ENCODE measurements at places on chromosomes 5 and 9.
A peak's percentile ranks its signal among the peaks of the same experiment; 100 is the strongest.

GRCh38 chr9:91376239-91376638 lies 14.5 kb upstream of the AUH start:
- DNase-seq = no peak

DNA sequence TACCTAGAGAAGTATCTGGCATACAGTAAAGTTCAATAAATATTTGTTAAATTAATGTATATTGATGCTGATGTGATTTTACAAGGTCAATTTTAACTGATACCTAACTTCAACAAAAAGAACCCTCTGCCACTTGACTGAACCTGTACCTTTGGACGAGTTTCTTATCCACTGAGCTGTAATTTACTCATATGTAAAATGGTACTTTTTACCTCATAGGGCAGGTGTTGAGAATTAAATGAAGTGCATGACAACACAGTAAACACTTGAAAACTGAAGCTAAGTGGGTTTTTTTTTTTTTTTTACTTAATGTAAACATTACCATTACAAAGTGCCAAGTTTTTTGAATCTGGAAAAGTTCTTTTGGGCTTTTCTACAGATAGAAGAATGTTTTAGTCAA lies 15.4 kb downstream of the NIPSNAP3B start:
- DNase-seq = no peak

- DNase-seq = no peak
These were observed 17.3 kb upstream of the TNIP1 start for GRCh38 chr5:151097820-151098767.

GRCh38 chr9:2686911-2687310 lies 30.4 kb upstream of the KCNV2 start:
- no peak for DNase-seq

- DNase-seq = no peak
These were observed 12.3 kb upstream of the CAST start for GRCh38 chr5:96649681-96650540.

DNA sequence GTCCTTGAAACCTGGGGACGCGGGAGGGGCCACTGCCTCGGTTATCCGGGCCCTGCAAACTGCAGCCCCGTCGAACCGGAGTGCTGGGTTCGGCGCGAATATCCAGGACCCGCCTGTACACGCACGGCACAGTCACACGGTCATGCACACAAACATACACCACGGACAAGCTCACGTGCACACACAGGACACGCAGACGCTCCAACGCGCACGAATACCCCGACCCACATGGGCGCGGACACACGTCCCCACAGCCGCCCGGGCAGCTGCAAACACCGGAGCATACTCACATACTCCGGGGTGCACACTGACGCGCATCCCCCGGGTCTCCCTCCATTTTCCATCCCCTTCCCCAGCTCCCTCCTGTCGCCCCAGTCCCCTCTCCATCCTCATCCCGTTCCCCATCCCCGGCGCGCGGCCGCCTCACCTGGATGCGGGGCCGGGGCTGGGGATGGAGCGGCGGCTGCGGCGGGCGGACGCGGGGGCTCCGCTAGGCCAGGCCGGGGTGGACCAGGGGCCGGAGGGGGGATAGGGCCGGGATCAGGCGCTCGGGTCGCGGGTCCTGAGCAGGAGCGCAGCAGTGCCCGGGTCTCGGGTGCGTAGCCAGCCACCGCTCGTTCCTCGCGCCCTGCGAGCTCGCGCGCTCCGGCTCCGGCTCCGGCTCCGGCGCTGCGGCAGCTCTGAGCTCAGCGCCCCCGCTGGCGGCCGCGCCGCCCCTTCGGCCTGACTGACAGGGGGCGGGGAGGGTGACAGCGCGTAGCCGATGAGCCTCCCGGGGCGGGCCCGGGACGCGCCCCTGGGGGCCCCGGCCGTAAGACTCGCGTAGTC lies at the start of the genes EIF4E1B and SNCB:
Gene EIF4E1B (plus strand): TSS at position 823 of the 828 bp plus-strand sequence. CDS start 12,113 bp downstream, outside the sequence.
Gene SNCB (minus strand): TSS at position 682 of the 828 bp plus-strand sequence. CDS start 880 bp downstream, outside the sequence.
- DNase-seq = no peak

GRCh38 chr5:108801776-108802175 lies 54.1 kb downstream of the FER start:
- peak; percentile 71 for DNase-seq

- no peak for DNase-seq
These were observed 285.9 kb downstream of the KIF4B start for GRCh38 chr5:155299386-155300005.

GRCh38 chr5:32760091-32760509 lies 49.0 kb downstream of the NPR3 start:
- peak; percentile 60 for DNase-seq

- no peak for DNase-seq
These were observed 280.8 kb downstream of the AOPEP start for GRCh38 chr9:95007226-95007869.

DNA sequence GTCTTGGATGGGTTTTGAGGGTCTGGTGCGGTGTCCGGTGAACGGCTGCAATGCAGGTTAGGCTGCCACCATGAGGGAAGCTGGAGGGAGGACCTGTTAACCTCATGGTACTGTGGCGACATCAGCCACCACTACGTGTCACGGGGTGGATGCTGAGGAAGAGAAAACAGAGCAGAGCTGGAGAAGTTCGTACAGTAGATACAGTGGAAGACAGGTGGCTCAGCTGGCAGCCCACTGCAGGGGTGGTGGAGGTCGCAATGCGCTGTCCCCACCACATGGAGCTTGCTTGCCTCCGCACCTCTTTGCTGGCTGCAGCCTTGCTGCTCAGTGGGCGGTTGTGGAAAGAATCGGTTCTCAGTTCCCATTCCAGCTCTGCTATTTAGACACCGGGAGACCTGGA lies 2.8 kb downstream of the DCANP1 start:
- no peak for DNase-seq

DNA sequence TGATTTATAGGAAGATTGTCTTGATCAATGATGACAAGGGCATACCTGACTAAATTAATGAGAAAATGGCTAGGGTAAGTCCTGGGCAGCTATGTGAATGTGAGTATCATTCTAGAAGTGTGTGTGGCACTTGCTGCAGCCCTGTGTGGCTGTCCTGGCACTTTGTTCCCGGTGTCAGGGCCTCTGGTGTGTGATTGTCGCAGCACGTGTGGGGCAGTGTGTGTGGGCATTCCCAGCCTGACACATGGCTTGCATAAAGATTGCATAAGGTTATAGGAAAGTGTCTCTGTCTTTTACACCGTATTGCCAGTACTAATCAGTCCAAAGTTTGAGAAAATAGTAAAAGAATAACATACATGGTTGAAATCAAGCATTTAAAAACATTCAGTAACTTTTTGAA lies 74.4 kb downstream of the TRIO start:
- no peak for DNase-seq

DNA sequence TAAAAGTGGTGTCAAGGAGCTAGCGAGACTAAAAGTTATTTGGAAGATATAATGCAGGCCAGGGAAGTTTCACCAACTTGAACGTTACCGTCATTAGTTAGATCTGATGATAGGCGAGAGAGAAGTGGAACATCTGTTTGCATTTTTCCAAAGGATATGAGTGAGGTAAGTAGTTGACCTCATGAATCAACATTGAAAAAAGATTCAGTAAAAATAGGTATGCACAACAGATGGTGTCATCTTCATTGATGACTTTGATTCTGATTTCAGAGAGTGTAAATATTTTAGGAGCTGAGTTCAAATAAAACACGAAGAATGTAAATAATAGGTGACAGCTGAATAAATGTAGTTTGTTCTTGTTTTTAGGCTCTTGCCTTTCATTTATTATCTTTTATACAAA lies 998.9 kb upstream of the CDH6 start:
- DNase-seq = no peak

DNA sequence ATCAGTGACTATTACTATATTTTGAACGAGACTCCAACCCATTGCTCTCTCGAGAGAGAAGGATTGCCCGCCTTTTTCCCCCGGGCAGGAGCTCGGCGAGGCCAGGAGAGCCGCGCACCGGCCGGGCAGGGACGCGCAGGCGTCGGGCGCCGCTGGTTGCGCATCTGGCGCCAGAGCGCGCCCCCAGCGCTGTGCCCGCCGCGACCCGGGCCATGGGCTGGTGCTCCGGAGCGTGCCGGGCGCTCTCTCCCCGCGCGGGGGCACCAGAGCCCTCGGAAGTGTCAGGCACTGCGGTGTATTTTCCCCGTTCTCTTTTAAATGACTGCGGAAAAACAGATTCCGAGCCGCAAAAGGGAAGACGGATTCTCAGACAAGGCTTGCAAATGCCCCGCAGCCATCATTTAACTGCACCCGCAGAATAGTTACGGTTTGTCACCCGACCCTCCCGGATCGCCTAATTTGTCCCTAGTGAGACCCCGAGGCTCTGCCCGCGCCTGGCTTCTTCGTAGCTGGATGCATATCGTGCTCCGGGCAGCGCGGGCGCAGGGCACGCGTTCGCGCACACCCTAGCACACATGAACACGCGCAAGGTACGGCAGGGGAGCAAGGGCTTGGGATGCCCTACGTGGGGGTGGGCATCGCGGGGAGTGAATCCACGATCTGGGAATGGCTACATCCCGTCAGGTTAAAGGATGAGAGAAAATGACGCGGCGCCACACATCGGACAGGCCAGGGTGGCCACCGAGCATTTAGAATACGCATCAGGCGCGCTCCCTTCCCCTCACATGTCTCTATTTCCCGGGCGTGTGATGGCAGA lies 1.1 kb upstream of the NTRK2 start:
- no peak for DNase-seq

- DNase-seq = no peak
These were observed 401.9 kb upstream of the GRIA1 start for GRCh38 chr5:153088538-153088937.

- DNase-seq = no peak
These were observed 55.4 kb upstream of the ERCC6L2 start for GRCh38 chr9:95820074-95820473.

DNA sequence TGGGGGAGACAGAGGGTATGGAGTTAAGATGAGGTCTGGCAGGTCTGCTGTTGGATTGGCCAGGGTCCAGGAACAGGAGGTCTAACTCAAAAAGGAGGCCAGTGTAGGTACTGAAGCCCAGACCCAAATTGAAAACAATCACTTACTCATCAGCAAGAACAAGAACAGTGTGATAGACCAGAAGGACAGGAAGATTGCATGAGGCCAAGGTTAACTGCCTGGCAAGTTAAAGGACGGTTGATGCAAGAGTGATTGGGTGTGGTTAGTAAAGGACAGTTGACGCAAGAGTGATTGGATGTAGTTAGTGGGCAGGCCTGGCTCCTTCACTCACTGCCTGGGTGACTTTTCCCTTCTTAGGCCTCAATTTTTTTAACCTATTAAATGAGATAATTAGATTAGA lies 132.6 kb downstream of the PDZD2 start:
- no peak for DNase-seq

DNA sequence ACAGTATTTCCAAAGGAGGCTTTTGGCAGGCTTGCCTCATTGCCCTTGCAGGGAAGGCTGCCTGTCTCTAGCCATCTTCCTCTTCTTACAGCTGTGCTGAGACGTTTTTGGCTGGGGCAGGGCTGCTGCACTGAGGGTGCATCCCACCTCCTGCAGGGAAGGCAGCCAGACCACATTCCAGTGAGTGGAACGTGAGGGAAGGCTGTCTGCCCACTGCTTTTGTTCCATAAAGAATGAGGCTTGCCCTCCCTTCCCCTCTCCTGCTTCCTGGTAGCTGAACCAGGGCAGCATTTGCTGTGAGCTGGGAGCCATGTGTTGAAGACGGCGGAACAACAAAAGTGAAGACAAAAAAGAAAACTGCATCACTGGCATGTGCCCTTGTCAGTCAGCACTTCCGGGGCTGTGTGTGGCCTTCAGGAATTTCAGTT lies 16.8 kb downstream of the MGAT1 start:
- no peak for DNase-seq

DNA sequence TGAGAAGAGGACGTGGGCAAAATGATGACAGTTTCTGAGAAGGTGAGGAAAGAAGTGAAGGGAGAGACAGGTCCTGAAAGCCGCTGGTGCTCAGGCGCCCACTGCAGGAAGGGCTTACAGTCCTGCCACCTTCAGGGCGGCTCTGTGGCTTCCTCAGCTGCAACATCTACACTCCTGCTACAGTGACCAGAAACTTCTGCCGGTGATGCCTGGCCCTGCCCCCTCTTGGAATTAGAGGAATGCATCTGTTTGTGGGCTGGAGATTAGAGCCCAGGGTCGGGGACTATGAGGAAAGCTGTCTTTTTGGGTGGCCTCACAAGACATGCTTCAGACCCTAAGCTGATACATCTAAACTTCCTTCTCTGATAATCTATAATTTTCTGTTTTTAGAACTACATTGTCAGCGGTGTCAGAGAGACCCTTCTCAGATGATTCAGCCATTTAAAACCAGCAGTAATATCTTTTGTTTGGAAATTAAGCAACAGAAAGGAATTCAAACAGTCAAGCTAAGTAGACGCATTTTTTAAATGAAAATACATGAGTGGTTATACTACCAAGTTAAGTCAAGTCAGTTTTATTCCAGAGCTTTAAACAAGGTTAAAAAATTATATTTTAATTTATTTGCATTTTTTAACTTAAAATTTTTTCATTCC lies 30.4 kb downstream of the PRDM6 start:
- no peak for DNase-seq

GRCh38 chr9:34546834-34547827 lies 24.3 kb upstream of the ENHO start:
- no peak for DNase-seq

DNA sequence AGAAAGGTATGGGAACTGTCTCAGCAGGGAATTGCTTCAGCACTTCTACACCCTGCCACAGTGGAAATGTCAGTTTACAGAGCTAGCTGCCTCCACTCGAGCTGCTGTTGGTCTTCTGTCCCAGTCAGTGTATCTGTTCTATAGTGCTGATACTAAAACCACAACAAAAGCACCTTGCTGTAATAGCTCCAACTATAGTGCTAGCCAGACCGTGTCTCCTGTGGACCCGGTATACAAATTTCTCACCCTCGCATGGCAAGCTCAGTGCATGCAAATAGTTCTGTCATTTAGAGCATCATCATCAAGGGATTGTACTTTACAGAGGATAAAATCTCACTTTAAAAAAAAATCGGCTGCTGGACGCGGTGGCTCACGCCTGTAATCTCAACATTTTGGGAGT lies 51.5 kb upstream of the IQGAP2 start:
- DNase-seq = no peak

DNA sequence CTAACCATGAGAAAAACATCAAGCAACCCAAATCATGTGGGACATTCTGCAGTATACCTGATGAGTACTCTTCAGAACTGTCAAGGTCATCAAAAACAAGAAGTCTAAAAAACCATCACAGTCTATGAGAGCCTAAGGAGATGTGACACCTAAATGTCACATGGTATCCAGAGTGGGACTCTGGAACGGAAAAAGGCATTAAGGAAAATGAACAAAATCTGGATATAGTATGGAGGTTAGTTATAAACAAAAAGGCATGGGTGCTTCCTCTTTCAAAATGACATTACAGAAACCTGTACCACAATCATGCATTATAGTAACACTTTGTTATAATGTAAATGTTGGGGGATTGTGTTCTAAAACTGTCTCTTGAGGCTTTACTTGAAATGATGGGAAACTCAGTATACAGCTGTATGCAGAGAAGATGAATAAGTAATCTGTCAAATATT lies 47.4 kb downstream of the PRKACG start:
- DNase-seq = no peak

- no peak for DNase-seq
These were observed 93.0 kb downstream of the PHF2 start for GRCh38 chr9:93669116-93669957.

GRCh38 chr5:14577079-14577725 lies 4.4 kb upstream of the OTULINL start:
- no peak for DNase-seq
